Stimulated activated naive CD8-positive, alpha-beta T cell treated with anti-CD3 and anti-CD28 coated beads, Interleukin-15, amount 100 ng/mL, for 72 hours (primary cell): ENCODE measurements at places on chromosomes 12 and 14.

DNA sequence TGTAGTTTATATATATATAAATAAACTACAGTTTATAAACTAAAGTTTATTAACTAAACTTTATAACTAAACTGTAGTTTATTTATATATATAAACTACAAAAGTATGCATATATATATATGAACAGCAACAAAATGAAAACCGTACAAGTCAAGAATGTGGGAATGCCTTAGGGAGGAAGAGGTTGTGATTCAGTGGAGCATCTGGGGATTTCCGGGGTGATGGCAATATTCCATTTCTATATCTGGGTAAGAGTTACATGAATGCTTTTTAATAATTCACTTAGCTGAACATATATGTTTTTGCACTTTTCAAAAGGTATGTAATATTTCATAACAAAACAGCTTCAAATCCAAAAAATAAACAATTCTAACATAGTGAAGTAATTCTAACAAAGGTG, 30.1 kb upstream of the CAND1 start:
- DNase-seq, result no peak

DNA sequence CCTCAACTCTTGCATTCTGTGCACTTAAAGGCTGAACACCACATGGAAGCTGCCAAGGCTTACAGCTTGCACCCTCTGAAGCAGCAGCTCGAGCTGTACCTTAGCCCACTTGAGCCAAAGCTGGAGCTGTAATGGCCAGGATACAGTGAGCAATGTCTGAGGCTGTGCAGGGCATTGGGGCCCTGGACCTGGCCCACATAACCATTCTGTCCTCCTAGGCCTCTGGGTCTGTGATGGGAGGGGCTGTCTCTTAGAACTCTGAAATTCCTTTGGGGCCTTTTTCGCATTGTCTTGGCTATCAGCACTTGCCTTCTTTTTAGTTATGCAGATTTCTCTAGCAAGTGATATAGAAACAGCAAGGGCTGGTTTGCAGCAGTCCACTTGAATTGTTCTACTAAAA, 303.8 kb upstream of the CLEC14A start:
- no peak for DNase-seq

GRCh38 chr12:108616941-108617858, 16.5 kb downstream of the SELPLG start:
- peak; percentile 96 for DNase-seq

DNA sequence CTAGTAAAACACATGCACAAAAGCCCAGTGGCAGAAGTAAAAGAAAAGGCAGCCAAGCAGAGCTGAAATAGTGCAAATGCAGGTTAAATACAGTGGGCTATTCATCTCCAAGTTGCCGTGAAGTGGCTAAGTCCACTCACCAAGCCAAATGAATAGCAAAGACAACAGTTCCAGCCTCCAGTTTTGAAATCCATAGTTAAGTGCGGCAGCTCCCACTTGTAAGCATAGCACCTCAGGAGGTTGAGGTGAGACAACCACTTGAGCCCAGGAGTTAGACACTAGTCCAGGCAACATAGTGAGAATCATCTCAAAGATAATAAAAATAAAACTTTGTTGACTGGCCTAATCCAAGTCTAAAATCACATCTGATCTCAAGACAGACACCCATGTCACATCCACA, 9.8 kb upstream of the PHLDA1 start:
- DNase-seq, result no peak

DNA sequence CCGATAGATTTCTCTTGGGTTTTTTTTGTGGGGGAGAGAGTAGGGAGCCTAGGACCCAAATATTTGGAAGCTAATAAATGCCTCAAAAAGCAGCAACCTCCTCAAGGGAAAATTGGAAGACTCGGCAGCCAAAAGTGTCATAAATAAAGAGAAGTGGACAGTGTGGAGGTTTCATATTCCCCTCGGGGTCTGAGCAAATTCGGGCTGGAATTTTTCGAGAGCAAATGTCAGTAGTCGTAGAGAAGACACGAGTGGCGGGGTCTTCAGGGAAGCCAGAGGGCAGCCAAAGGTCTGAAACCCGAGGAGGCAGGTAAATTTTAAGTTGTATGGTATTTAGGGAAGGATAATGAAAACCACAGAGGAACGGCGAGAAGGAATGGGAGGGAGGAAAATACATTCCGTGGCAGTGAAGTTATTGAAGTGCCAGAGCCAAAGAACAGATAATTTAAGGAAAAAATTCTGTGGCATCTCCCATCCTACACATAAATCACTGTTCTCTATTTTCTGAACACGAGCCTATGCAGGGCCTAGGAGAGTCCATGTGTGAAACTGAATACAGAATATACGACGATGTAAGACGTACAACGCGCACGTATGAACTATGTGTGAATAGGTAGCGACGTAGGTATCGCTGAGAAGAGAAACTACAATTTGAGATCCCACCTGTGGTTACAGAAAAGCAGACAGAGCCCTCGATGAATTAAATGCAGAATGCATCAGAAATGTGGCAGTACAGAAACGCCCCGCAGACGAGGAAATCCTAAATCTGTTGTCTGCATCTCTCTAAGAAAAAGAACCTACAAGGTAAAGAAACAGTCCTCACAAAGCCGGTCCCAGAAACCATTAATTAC, 12.9 kb downstream of the BCL11B start:
- DNase-seq, result peak; percentile 28

DNA sequence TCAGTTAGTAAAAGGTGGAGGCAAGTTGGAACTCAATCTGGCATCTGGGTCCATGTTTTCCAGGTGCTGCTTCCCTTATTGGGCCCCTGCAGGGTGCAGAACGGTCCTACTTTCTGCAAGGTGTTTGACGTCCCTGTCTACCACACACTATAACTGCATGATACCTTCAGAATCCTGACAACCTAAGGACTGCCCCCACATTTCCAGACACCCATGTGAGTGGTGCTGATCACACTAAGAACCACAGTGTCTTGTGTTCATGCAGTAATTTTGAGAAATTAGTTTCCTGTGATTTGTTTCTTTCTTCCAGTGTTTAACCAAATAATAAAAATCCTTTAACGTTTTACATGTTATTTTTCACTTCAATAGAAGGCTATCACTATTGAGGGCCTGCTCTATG, 121.1 kb upstream of the MDM1 start:
- no peak for DNase-seq

DNA sequence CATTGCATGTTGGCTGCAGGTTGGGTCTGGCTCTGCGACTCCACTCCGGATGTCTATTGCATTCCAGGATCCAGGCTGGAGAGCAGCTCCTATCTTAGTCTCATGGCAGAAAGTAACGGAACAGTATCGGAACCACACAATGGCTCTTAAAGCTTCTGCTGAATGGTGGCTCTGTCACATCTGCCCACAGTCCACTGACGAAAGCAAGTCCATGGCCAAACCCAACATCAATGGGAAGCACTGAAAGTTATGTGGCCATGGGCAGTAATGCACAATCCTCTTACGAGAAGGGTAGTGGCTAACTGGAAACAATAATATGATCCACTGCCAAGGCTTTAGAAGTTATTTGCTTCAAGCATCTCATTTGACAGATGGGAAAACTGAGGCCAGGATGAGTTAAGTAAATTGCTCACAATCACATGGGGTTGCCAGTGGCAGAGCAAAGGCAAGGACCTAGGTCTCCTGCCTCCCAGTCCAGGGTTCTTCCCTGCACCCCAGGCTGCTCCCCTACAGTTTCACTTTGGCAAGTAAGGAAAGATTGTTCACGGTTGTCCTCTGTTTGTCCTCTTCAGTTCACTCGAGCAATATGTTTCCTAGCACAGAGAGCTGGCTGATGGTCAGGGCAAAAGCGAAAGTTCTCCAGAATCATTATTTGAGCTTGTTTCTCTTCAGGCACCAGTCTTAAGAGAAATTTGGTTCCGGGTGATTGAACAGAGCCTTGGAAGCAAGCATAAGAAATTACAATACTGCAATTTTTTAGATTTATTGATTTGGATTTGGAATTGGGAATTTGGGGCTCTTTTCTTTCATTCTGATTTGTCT, 54.2 kb downstream of the CKAP4 start:
- DNase-seq, result no peak

DNA sequence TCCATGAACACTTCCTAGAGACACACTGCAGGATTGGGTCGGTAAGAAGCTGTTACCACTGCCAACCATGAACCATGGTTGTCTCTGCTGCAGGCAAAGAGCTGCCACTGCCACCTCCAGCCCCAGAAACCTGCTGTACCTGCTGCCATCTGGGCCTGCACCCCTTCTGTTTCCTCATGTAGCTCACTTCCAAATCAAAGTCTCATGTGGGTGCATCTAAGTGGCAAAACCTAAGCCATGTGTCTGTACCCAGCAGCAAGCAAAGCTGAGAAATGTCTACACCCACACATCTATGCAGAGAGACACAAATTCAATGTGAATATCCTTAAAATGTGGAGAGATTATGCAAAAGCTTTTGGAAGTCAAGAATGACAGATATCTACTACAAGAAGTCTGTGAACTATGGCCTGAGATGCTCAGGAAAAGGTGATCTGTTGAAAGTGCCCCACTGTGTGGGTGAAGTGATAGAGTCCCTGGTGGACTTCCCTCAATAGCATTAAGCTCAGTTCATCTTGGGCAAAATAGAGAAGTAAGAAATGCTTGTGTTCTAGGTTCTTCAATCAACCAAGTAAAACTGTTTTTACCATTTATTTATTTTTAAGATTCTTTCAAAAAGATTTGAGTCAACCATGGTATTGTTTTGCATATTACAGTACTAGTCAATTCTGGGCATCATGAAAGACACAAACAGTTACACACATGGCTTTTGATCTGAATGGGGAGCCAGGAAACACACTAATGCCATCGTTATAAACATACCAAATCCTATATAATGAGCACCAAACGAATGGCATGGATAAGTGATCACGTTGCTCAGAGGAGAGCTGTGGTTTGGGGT, 64.4 kb downstream of the FOS start:
- DNase-seq, result no peak

- DNase-seq, result peak; percentile 33
Observed at GRCh38 chr12:75979181-75979580, 52.4 kb downstream of the PHLDA1 start.

DNA sequence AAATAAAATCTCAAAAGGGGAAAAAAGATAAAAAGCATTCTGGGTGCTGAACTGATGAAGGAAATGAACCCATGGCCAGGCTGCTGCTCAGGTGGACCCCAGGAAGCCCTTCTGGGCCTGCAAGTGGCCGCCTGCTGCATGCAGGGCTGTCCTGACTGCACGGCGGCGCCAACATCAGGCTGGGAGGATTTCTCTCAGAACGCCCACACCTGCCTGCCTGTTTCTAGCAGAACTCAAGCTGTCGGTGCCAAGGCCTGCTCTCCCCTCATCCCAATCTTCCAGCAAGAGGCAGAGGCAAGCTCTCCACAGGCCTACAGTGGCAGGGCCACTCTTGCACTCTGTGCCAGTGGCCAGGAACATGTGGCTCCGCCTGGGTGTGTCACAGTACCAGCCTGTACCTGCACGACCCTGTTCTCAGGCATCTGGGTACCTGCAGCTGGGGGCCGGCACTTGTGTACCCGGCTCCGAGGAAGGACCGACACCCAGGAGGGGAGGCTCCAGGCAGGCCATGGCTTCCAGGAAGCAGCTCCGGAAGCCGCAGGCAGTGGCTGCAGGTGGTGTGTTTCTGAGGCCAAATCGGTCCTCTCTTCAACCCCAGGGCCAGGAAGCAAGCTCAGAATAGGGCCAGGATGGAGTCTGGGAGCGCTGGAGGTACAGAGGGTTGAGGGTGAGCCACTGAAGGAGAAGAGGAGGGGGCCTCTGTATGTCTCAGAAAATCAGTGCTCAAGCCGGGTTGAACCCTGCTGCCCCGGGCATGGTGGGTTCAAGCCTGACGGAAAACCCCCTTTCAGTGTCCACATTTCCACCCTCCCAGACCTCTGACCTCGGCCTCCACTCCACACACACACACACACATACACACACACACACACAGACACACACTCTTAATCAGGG, 2.5 kb upstream of the INF2 start:
- DNase-seq, result no peak

- DNase-seq, result no peak
Observed at GRCh38 chr14:98382662-98383061, 889.3 kb downstream of the BCL11B start.

- DNase-seq, result no peak
Observed at GRCh38 chr12:63362791-63363190, 211.8 kb upstream of the AVPR1A start.

GRCh38 chr12:75813072-75813471, 218.5 kb downstream of the PHLDA1 start:
- no peak for DNase-seq

DNA sequence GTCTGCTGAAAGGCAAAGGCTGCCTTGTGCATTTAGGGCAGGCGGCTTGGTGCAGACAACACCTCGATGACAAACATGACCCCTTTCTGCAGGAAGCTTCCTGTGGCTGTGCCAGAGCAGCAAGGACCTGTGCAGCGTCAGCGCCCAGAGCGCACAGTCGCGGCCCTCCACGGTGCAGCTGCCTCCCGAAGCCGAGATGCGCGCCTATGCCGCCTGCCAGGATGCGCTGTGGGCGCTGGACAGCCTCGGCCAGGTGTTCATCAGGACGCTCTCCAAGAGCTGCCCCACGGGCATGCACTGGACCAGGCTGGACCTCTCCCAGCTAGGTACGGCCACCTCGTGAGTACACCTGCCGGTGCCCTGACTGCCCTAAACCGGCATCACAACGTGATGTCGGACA, 57.3 kb downstream of the ANKRD9 start:
- no peak for DNase-seq
